Muscle of back (tissue), 13 donors: ENCODE measurements at places on chromosomes 16 and 17.

GRCh38 chr17:38454532-38454931 is 26.3 kb downstream of the ARHGAP23 start:
- DNase-seq, result peak; percentile 74

DNA sequence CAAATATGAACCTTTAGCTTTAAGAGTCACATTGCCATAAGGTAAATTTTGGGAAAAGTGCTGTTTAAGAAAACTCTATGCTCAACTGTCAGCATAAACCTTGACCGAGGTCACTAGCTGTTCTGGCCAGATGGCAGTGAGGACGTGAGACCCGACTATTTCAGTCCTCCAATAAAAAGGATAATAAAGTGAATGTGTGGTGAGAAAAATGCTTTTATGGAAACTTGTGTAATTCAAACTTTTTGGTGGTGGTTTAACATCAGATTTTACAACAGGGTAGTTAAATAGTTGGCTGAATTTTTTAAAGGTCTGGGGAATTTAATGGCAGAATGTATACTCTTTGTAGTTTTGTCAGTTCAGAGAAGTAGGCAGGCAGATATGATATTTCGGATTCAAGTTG is 391.1 kb downstream of the PMP22 start:
- DNase-seq, result no peak

GRCh38 chr16:15459791-15460190 is 25.4 kb downstream of the BMERB1 start:
- DNase-seq, result no peak

- peak; percentile 86 for DNase-seq
Observed at GRCh38 chr17:69898601-69899000, 176.4 kb upstream of the KCNJ16 start.

GRCh38 chr17:83116311-83116771 is 36.9 kb downstream of the METRNL start:
- DNase-seq, result no peak

DNA sequence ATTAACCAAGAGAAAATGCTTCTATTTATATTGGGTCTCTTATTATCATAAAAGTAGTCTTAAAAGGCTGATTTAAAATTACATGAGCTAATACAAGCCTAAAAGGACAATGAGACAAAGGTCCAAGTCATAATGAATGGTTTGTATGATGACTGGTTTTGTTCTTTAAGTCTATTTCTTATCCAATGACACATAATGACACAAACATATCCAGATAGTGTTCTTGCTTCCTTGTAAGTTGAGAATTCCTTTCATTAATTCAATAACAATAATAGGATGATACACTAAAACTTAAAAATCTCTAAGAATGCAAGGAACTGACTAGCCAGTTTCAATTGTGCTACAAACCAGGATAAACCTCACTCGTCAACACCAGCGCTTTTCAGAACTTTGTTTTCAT is 244.1 kb downstream of the CEP112 start:
- DNase-seq, result no peak

- no peak for DNase-seq
Observed at GRCh38 chr17:19332371-19333131, 30.0 kb downstream of the B9D1 start.

- DNase-seq, result no peak
Observed at GRCh38 chr17:58870747-58871146, 115.1 kb downstream of the PPM1E start.

- no peak for DNase-seq
Observed at GRCh38 chr16:55301385-55302008, 22.5 kb upstream of the IRX6 start.

DNA sequence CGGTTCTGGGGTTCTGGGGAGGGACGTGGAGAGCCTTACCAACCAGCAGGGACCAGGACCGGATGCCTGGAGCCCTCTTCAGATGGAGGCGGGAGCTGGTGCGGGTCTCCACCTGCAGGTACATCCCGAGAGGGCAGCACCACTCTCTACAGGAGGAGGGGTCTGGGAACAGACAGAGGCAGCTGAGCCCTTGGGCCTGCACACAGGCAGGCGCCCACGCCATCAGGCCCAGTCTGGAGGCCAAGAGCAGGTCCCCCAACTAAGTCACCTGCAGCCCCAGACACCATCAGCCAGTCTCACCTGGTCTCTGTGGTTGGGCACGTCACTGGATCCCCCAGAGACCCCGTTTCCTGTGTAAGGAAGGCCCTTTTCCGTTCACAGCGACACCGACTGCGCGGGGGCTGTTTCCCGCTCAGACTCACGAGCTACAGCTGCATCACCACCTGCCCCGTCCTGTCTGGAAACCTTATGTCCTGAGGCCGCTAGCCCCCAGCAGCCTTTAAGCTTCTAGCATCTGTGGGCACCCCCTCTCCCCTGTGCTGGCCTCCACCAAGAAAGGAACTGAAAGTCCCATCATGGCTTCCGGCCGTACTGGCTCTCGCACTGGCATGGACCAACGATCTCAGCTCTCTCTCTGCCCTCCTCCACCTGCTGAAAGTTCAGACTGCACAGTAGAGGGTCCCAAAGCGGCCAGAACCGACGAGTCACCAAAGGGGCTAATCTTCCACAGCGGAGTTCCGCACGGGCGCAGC is 1.2 kb downstream of the CYBC1 start:
- no peak for DNase-seq

DNA sequence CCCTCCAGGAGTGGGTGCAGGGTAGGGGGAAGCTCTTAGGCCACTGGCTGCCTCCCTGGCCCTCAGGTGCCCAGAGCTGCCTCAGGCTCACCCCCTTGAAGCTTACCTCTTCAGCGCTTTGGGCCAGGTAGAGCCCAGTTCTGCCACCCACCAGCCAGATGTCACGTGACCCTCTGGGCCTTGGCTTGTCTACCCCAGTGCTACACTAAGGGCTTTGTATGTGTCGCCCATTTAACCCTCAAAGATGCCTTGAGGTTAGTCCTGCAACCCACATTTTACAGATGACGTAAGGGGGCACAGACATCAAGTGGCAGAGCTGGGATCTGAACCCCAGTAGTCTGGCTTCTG is 3.4 kb downstream of the HAS3 start:
- DNase-seq, result no peak

DNA sequence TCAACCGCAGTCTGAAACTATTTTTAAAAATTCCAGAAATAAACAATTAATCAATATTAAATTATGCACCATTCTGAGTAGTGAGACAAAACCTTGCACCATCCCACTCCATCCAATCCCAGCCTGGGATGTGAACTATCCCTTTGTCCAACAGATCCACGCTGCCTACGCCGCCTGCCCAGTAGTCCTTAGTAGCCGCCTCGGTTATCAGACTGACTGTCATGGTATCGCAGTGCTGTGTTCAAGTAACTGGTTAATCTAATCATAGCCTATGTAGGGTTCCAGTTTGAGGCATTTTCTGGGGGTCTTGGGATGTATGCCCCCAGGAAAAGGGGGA is 437.7 kb downstream of the HS3ST3B1 start:
- DNase-seq, result no peak

- DNase-seq, result peak; percentile 47
Observed at GRCh38 chr16:86509759-86510464, 415 bp upstream of the FOXF1 start.
